Stimulated activated CD4-positive, alpha-beta T cell treated with anti-CD3 and anti-CD28 coated beads, Interleukin-4, amount 100 ng/mL, for 4 hours (primary cell): ENCODE measurements at places on chromosomes 6 and 20.
A peak's percentile ranks its signal among the peaks of the same experiment; 100 is the strongest.

GRCh38 chr6:29709188-29709587 lies 14.0 kb upstream of the HLA-F start:
- no peak for DNase-seq

DNA sequence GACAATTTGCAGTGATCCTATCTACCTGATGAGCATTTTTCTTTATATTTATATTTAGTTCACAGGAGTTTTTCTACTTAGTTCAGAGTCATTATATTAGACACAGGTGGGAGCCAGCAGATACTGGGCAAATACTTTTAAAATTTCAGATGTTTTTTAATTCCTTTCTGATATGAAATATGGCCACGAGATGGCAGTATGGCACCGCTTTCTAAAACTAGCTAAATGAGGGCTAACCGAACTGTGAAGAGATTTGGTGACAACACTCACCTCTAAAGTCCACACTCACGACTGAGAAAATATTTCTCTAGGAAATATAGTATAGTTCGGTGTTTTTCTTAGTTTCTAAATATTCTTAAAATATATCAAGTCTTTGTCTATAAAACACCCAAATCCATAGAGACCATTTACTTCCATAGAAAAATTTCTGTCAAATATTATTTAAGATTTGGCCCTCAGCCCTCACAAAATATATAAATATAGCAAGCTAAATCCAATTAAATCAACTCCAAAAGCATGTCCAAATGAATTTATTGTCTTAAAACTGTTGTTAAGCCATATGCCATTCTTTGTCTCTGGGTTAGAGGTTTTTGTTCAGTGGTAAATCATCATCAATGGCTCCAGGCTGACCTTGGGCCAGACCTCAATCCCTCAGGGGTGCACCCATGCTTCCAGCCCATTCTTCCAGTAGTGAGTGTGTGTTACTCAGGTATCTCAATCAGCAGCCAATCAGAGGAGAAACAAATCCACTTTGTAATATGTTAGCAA lies 63.6 kb downstream of the HUS1B start:
- peak; percentile 48 for DNase-seq

- no peak for DNase-seq
These were observed 955.9 kb upstream of the EYS start for GRCh38 chr6:66662721-66663507.

DNA sequence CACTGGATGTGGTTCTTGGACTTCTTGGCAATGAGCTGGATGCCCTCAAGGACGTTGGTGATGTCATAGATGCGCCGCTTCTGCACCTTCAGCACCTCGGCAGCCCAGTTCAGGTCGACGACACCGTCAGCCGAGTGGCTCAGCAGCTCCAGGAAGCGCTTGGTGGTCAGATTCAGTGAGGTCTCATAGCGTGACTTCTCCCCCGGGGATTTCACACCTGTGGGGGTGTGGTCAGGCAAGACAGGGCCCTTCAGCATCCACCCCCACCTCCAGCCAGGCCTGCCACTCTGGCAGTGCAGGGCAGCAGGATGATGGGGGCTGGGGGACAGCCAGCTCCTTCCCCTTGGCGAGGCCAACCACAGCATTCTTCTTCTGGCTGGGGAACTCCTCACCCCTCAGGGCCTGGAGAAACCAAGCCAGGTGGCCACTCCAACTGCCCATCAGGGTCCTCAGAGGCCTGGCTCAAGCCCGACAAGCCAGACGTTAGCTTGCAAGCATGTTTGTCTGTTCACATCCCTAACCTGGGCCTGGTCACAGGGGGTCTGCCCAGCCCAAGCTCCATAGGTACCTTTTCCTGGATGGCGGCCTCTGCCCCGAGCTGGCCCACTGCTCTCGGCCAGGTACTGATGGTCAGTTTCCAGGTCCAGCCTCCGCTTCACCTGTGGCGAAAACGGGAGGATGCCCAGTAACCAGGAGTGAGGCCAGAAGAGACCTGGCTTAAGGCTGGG lies 5.7 kb upstream of the NECAB3 start:
- DNase-seq: no peak

GRCh38 chr6:47116606-47117005 lies 74.5 kb upstream of the ADGRF1 start:
- DNase-seq: no peak
